ENCODE measurements at places on chromosomes 5 and 9. TPM values are rescaled to one million over a fixed set of nuclear protein-coding genes. Genes with fewer than 3 reads are reported as not detected.

Gene TAF11L5
- not detected for polyA plus RNA-seq

Gene MYO10
- 37.2 TPM for polyA plus RNA-seq

- DNase-seq = no peak
These were observed 6.6 kb upstream of the ARSI start for GRCh38 chr5:150309101-150309885.

GRCh38 chr5:77204967-77205366, 5.5 kb upstream of the PDE8B start:
- no peak for DNase-seq

Gene PRUNE2
- 12.2 TPM for polyA plus RNA-seq

Gene AGXT2
- 49.2 TPM for polyA plus RNA-seq

DNA sequence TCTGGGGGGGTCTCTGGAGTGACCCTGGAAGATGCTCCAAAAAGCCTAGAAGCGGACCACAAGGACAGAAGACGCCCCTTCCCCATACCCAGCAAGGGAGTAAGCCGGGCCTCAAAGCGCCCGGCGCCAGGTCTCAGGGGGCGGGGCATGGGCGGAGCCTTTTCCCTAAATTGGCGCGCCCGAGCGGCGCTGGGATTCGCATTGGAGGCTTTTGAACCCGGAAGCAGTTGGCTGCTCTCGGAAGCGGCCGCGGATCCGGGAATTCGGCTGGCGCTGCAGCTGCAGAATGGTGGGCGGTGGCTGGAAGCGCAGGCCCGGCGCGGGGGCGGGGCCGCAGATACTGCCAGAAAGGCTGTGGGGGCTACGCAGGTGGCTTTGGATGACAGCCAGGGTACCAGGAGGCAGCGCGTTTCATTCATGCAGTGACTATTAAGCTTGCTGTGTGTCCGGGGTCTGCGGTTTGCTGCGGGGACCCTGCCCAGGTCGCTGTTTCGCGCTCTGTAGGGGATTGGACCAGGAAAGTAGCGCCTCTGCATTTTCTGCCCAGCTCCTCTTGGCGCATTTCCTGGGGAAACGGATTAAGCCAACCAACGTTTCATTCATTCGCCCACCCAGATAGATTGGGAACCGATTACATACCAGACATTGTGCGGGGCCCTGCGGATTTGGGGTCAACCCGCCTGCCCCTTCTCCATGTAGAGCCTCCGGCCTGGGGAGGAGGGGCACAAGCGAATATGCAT, 83.0 kb upstream of the FREM1 start:
- DNase-seq = peak; percentile 90

DNA sequence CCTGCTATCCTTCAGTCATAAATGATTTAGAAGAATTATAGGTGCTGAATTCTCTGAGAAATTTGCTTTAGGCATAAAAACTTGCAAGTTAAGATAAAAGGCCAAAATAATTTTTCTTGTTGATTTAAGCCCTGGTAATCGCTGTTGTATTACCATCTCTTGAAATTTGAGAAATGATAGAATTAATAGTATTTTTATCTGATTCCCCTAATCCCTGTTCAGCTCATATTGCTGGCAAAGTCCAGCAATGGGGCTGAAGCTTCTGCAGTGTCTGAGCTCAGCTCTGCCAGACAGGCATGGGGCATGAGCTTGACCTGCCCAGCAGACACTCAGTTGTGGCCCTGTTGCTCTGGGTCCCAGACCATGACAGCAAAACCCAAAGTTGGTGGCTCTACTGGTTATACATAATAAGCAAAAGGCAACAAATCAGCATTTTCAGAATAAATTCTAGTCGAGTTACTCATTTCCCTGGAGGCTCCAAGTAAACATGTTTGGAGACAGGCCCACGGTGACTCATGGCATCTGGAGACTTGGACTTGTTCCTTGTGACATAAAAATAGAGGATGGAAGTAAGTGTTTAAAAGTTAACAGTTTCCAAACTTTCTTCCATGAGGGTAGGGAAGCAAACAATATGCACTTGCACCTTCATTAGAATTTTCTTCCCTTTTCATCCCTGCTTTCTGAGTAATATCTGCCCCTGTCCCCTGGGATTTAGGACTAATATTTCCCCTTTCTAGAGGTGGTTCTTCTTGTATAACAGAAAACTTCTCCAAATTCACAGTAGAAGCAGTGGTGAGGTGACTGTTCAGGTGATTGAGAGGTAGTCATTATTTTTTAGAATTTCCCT, 60.2 kb upstream of the SLC2A8 start:
- DNase-seq = peak; percentile 52

DNA sequence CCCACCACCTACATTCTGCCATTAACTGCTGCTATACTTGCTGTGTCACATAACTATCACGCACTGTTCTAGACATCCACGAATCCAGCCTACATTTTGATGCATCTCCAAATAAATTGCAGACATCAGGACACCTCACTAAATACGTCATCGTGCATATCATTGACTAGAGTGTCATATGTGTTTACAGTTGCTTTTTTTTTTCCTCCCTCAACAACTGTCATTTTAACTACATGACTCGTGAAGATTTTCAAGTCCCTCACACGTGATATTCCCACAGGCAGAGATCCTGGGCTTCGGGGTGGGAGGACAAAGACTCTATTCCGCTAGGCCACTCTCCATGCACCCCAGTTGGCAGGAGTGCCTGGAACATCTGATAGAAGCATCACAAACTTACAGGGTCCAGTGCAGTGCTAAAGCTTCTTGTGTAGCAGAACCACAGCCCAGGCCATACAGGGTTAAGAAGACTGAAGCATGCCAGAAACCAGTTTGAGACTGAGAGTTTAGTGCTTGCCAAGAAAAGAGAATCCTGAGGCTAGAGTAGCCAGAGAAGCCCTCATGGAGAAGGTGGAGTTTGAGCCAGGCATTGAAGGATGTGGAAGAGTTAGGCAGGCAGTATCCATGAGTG, 1.1 kb downstream of the PCYOX1L start:
- DNase-seq = no peak

Gene POLK
- 32.0 TPM for polyA plus RNA-seq

- DNase-seq = no peak
These were observed 89.4 kb downstream of the DOCK8 start for GRCh38 chr9:304106-304505.
